ENCODE measurements at places on chromosomes 11 and 22.

DNA sequence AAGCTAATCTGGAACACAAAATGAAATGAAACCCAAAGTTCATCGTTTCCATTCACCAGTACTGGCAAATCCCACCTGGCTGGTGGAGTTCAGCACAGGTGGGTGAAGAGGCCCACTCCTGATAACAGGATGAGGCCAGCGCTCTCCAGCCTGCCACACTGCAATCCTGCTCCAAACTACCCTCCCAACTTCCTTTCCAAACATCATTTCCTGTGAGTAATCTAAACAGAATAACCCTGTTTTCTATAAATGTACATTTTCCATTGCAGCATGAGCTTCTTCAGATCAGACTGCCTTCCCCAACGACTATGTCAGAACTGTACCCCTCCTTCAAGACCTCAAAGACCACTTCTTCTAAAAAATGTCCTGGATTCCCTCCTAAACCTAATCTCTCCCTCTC, 15.9 kb upstream of the NFRKB start:
- no peak for DNase-seq
- H3K27ac ChIP-seq = no peak overlapping the region
- no peaks in the 10 kb centered on the region for H3K27me3 ChIP-seq
- H3K4me1 ChIP-seq = no peaks in the 10 kb centered on the region

DNA sequence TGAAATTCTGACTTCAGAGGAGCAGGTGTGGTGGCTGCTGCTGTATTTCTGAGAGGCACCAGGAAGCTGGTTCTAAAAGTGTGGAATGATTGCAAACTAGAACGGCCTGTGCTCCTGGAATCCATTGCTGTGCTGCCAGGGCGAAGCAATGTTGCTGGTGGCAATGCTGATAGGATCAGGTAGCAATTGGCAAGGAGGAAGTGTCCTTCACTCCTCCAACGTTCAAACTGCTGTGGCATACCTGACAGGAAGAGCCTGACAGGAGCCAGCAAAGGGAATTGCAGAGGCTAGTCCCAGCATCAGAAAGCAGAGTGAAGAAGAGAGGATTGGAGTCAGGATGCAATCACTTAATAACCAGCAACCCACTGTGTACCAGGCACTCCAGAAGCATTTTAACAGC, 118.2 kb downstream of the FAR1 start:
- H3K27me3 ChIP-seq = no peaks in the 10 kb centered on the region
- H3K27ac ChIP-seq = no peak overlapping the region
- no peaks in the 10 kb centered on the region for H3K4me1 ChIP-seq
- DNase-seq = no peak
- H3K36me3 ChIP-seq = no peaks in the 10 kb centered on the region
- no peak overlapping the region for H3K4me3 ChIP-seq

DNA sequence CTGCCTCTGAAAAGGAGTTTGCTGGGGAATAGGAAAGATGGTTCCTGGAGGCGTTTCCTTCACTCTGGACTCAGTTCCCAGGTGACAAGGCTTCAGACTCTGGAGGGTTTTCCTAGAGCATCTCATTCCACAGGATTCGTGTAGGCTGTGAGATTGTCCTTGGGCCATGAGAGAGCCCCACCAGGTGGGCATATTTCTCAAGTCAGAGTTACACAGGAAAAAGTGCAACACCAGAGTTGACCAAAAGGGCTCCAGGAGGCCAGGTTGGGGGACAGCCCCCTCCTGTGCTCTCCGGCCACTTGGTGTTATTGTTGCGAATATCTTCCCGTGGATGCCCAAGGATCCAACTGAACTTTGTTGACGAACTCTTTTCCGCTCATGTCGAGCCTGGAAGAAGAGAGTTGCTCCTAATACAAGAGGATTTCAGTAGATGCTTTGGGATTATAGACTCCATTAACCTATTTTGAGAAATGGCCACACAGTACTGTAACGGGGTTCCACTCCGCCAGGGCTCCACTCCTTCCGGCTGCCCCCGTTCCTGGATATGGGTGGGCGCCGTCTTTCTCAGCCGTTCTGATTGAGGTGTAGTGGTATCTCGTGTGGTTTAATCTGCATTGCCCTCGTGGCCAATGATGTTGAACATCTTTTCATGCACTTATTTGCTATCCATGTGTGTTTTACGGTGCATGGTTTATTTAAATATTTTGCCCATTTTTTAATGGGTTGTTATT, 580.3 kb downstream of the BRD1 start:
- no peaks in the 10 kb centered on the region for H3K27me3 ChIP-seq
- no peaks in the 10 kb centered on the region for H3K36me3 ChIP-seq
- no peaks in the 10 kb centered on the region for H3K4me1 ChIP-seq
- H3K4me3 ChIP-seq = no peak overlapping the region

DNA sequence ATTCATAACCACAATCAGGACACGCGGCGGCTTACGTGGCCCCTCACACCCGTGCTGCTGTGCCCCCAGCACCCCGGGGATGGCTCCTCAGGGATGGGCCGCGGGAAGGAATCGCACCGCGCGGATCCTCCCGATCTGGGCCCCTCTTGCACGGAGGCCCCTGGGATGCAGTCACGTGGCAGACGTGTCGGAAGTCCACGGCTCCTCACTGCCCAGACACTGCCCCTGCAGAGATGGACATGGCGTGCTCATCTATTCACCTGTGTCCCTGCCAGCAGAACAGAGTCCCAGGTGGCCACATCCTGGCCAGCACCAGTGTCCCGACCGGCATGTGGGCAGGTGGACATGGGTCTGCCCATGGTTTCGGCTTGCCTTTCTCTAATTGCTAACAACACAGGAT, 12.8 kb downstream of the MOB2 start:
- H3K27me3 ChIP-seq = no peaks in the 10 kb centered on the region
- H3K36me3 ChIP-seq = peaks cover 97% of the 10 kb centered on the region
- no peak for DNase-seq
- no peaks in the 10 kb centered on the region for H3K4me1 ChIP-seq
- no peak overlapping the region for H3K4me3 ChIP-seq

GRCh38 chr11:131157678-131158077, 212.7 kb upstream of the NTM start:
- peaks cover 7% of the 10 kb centered on the region for H3K27me3 ChIP-seq
- H3K4me1 ChIP-seq = no peaks in the 10 kb centered on the region
- H3K36me3 ChIP-seq = no peaks in the 10 kb centered on the region
- no peak overlapping the region for H3K4me3 ChIP-seq

DNA sequence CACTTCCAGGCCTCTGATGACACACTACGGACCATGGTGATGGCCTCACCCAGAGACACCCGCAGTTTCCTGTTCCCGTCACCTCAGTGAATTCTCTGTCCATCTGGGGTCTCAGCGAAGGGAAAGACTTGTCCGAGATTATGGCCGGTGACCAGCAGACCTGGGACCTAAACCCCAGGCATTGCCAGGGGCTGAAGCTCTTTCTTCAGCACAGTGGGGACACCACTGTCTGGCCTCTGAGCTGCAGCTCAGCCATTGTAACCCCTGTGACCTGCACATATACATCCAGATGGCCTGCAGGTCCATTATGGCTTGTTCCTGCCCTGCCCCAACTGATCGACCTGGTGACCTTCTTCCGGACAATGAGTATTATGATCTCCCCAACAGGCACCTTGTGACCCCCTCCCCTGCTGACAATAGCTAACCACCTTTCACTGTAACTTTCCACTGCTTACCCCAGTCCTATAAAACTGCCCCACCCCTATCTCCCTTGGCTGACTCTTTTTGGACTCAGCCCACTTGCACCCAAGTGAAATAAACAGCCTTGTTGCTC, 22.3 kb downstream of the CBX7 start:
- H3K27ac ChIP-seq = no peak overlapping the region
- no peaks in the 10 kb centered on the region for H3K27me3 ChIP-seq
- H3K4me3 ChIP-seq = no peak overlapping the region
- H3K36me3 ChIP-seq = peaks cover 19% of the 10 kb centered on the region

DNA sequence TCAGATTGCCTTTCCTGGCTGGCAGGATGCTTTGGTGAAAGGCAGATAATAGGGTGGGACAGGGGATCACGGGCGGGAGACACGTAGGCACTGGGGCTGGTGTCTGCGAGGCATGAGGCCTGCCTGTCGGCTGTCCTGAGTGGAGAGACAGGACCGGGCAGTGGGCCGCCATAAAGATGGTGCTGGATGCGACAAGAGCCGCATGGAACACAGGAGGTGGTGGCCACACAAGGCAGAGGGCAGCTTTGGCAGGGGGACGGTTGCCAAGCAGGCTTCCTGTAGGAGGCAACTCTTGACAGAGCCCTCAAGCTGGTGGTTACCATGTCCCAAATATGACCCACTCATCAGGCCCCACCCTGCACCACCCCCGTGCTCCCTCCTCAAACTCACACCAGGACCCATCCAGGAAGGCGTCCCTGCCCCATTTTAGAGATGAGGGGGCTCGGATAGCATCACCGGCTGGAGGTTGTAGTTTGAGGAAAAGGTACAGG, 4.9 kb upstream of the PPARA start:
- DNase-seq = no peak
- H3K27ac ChIP-seq = no peak overlapping the region
- H3K4me3 ChIP-seq = no peak overlapping the region
- peaks cover 22% of the 10 kb centered on the region for H3K4me1 ChIP-seq
- H3K36me3 ChIP-seq = no peaks in the 10 kb centered on the region

GRCh38 chr11:118521892-118522311, 5.4 kb upstream of the TTC36 start:
- H3K36me3 ChIP-seq = peaks cover 26% of the 10 kb centered on the region
- no peaks in the 10 kb centered on the region for H3K4me1 ChIP-seq
- H3K4me3 ChIP-seq = no peak overlapping the region
- no peak overlapping the region for H3K27ac ChIP-seq

- H3K36me3 ChIP-seq = no peaks in the 10 kb centered on the region
- H3K27ac ChIP-seq = no peak overlapping the region
- H3K27me3 ChIP-seq = peaks cover 18% of the 10 kb centered on the region
- peak overlapping the region; percentile 60 for H3K4me3 ChIP-seq
- H3K4me1 ChIP-seq = peaks cover 13% of the 10 kb centered on the region
These were observed 20.8 kb downstream of the DGCR6L start for GRCh38 chr22:20298803-20299745.

DNA sequence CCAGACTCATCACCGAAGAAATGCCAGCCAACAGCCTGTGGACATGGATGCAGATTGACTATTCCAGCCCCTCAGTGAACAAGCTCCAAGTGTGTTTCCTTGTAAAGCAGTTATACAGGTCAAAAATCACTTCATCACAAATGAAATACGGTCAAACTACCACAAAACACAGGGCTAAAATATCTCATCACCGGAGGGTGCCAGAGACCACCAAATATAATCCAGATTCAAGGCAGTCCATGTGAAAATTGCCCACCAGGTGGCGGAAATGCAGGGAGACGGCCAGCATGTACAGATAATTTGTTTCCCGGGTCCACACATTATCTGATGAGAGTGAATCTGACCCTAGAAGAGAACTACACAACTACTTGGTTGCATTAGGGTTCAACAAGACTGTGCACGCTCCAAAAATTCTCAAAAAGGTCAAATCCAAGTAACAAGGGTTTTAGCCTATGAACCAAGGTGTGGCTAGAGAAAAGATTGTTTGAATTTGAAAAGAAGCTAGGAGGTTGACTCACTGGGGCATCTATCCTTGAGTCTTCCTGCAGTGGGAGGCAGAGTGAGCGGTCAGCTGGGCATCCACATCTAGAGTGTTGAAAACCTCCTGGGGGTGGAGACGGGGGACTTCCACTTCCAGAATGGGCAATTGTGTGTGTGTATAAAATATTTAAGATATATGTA, 71.7 kb downstream of the IGLL5 start:
- H3K27me3 ChIP-seq = peaks cover 22% of the 10 kb centered on the region
- H3K27ac ChIP-seq = peak overlapping the region; percentile 54
- peak; percentile 45 for DNase-seq
- peaks cover 6% of the 10 kb centered on the region for H3K4me1 ChIP-seq
- no peak overlapping the region for H3K4me3 ChIP-seq
- H3K36me3 ChIP-seq = no peaks in the 10 kb centered on the region

GRCh38 chr22:33835265-33835664, 85.0 kb downstream of the LARGE1 start:
- peaks cover 31% of the 10 kb centered on the region for H3K4me1 ChIP-seq
- no peaks in the 10 kb centered on the region for H3K36me3 ChIP-seq
- no peak for DNase-seq
- H3K27me3 ChIP-seq = no peaks in the 10 kb centered on the region
- H3K27ac ChIP-seq = no peak overlapping the region

- peaks cover 19% of the 10 kb centered on the region for H3K4me1 ChIP-seq
- peak overlapping the region; percentile 19 for H3K27ac ChIP-seq
- no peaks in the 10 kb centered on the region for H3K27me3 ChIP-seq
- DNase-seq = no peak
These were observed 7.3 kb upstream of the EHF start for GRCh38 chr11:34613552-34614056.

DNA sequence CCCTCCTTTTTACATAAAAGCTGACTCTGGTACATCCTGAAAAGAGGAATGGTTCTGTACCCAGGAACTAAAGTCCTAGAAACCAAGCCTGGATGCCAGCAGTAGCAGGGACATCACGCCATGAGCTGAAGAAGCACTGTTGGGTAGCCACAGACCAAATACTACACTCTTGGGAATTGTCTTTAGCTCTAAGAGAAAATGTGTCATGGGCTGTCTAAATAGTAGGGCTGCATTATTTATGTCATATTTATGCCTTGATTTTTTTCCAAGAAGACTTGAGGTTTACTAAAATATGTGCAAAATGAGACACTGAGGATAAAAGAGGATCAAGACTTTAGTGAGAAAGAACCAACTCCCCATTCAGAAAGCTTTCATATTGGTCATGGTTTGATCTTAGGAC, 213.6 kb downstream of the RAB38 start:
- H3K27me3 ChIP-seq = no peaks in the 10 kb centered on the region
- no peak overlapping the region for H3K4me3 ChIP-seq
- H3K36me3 ChIP-seq = no peaks in the 10 kb centered on the region
- H3K4me1 ChIP-seq = no peaks in the 10 kb centered on the region
- H3K27ac ChIP-seq = no peak overlapping the region

DNA sequence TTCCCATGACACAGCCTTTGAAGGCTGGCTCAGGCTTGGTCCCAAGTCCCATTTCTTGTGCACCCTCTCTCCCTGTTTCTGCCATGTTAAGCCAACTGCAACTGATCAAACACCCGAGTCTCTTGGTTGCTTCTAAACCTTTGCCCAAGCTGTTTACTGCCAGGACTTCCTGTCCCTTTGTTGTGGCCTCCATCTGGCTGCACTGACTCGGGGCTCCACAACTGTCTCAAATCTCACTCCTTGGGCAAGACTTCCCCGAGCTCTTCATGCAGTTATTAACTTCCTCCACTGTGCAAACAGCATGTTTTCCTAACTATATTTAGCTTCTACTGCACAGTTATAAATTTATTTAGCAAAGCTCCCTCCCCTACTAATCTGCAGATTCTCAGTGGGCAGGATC, 4.3 kb downstream of the VPREB1 start:
- no peak overlapping the region for H3K27ac ChIP-seq
- H3K4me3 ChIP-seq = no peak overlapping the region
- no peaks in the 10 kb centered on the region for H3K36me3 ChIP-seq
- no peaks in the 10 kb centered on the region for H3K4me1 ChIP-seq

Data from heart right ventricle (tissue), 16 donors.